Astrocyte (in vitro differentiated cells and primary cell): ENCODE measurements at places on chromosomes 12 and 14.

- DNase-seq = peak; percentile 25
Measured at GRCh38 chr12:3230758-3231375, 153.7 kb downstream of the TSPAN9 start.

DNA sequence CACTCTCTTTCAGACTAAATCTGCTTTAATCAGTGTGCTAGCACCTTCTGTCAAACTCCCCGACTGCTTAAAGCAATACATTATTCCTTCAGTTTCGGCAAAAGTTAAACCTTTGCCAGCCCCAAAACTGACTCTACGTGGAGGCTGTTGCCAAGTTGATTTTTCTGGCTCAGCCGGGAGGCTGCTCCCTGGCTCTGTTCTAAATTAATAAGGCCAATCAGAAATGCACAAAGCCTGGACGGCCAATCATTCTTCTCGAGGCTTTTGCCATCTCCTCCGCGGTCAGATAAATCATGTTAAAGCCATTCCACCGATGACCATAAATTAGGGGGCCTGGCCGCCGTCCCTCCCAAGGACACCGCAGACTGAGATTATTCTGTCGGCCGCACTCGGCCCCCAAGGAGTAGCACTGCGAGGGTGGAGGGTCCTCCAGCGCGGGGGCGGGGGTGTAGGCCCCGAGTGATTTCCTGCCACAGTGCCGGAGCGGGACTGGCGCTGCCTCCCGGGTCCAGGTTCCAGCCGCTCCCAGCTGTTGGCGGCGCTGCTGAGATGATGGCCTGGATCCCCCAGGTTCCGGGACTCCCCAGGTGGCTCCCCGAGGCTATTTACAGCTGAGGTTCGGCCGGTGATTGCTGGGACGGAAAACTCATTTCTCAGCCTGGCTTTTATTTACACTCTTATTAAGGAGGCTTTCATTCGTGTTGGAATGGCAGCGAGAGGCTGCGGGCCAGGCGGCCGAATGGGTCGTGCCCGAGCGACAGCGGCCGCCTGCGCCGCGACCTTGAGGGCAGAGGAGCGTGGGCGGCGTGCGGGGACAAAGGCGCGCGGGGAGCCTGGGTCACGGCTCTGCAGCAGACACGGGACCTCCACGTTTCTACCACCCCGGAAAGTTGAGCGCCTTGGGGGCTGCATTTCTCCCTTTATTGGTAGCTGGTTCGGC is 165.1 kb downstream of the MON2 start:
- DNase-seq = peak; percentile 88

GRCh38 chr12:50569876-50570275 is 65.1 kb downstream of the DIP2B start:
- no peak for DNase-seq

DNA sequence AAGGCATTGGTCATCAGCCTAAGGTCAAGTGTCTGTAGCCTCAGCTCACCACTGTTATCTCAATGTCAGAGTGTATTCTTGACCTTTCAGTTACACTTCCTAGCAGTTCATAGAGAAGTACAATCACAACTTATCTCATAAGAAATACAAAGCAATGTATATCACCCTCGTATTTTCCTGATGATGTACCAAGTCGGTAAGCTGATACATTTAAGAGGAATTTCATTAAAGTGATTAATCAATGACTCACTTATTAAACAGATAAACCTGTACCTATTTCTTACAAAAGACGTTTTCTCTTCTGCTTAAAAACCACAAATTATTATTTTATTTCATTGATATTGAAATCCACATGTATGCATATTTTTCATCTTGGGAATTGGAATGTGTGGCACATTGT is 3.9 kb upstream of the PRB3 start:
- DNase-seq = no peak

DNA sequence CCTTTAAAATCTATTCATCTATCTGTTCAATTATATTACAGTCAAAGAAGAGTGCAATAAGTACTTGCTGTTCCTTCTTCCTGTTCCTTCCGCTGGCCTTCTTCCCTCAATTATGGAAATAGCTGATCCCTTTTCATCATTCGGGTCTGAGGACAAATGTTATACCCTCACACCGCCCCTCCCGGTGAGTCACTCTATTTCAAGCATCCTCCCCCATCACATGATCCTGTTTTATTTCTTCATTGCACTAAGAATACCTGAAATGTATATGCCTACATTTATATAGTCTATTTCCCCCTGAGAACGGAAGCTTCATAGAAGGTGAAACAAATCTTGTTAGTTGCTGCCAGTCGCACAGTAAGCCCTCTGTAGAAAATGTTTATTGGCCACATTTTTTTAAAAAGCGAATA is 2.5 kb downstream of the SLC38A1 start:
- DNase-seq = peak; percentile 30

- DNase-seq = peak; percentile 98
Measured at GRCh38 chr12:124764870-124765580, 98.6 kb downstream of the SCARB1 start.
